ENCODE measurements at places on chromosomes 12 and 14. TPM values are rescaled to one million over a fixed set of nuclear protein-coding genes. Genes with fewer than 3 reads are reported as not detected.

Gene UBE3B
- total RNA-seq, result 32.4 TPM

Gene P2RX2
- total RNA-seq, result not detected

Gene SIX1
- total RNA-seq, result 6.5 TPM

Gene GRIP1
- 28.0 TPM for total RNA-seq

Gene TAS2R9
- total RNA-seq, result not detected

Gene DAO
- not detected for total RNA-seq

Gene ADAMTS20
- not detected for total RNA-seq

Gene TMCC3
- 8.8 TPM for total RNA-seq

Gene PRH2
- total RNA-seq, result not detected

Gene SYNE3
- 5.3 TPM for total RNA-seq

Gene TMEM229B
- 1.2 TPM for total RNA-seq

Gene CLEC2A
- total RNA-seq, result not detected

Gene RPS29
- 1,758 TPM for total RNA-seq
